ENCODE measurements at places on chromosomes 4 and X. TPM values are rescaled to one million over a fixed set of nuclear protein-coding genes. Genes with fewer than 3 reads are reported as not detected.

The BGN gene
- polyA plus RNA-seq, result 144 TPM

DNA sequence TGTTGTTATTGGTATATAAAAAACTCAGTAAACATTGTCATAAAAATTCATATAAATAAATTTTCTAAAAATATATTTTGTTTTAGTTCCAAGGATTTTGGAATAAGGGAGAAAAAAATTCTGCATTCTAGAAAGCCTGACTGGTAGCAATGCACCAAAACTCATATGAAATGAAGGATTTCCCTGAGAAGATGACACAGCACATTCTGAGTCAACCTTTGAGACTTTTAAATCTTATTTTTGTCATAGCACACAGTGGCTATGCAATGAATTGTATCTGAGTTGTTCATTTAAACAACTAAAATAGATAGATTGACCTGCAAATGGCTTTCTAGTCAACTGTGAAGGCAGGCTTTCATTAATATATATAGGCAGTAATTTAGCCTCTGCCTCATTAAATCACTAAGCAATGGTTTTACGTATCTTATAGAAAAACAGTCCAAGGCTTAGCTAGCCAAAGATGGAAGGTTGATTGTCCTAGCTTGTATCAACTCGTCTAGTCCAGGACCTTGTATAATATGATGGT lies 239.1 kb upstream of the NEIL3 start:
- no peak for DNase-seq

- no peak for DNase-seq
Observed at GRCh38 chr4:1746919-1747602, 25.7 kb downstream of the TACC3 start.

DNA sequence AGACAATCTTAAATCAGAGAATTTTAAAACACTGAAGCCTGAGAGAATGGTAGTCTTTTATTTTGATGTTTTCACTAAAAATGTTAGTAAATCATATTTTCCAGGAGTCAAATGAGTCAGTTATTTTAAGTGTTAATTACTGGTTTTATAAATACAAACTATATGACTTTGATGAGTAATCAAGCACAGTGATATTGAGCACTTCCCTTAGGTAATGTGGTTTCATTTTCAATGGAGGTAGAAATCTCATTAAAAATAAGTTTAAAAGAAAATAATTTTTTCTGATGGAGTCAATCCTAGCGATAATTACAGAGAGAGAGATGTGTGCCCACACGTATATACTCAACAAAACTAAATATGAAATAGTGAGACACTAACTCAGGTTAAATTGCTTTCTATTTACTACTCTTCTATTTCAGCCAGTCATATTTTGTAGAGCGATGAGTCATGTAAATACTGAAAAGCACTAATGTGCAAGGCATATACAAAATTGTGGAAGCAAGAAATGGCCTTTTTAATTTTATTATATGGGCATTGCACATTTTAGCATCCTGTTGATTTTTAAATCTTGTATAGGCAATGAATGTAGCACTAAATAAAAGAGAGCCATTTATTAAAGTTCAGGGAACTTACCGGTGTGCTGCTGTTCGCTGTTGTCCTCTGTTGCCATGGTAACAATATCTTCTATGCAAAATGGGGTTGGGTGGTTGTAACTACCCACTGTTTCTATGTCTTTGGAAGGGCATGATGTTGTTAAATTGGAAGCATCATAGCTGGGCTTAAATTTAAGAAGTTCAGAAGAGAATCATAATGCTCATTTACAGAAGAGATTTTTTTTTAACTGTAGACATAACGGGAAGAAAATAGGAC lies 513.7 kb downstream of the TLL1 start:
- DNase-seq, result no peak

DNA sequence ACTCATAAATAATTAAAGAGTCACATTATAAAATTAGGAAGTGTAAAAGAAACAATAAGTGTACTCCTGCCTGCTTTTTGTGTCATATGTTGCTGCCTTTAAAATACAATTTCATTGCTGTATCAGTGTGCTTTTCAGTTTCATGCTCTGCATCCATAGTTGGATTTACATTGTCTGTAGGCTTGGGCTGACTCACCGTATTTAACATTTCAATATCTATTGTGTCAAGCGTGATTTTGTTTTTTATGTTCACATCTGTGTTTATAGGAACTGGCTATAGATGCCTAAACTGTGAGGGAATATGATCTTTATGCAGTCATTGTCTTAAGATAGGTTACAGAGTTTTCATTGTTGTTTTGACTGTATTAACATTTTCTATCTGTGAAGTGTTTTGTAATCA lies 18.1 kb downstream of the CCSER1 start:
- DNase-seq, result no peak

GRCh38 chrX:39577985-39578869 lies 519.5 kb downstream of the BCOR start:
- DNase-seq, result no peak

DNA sequence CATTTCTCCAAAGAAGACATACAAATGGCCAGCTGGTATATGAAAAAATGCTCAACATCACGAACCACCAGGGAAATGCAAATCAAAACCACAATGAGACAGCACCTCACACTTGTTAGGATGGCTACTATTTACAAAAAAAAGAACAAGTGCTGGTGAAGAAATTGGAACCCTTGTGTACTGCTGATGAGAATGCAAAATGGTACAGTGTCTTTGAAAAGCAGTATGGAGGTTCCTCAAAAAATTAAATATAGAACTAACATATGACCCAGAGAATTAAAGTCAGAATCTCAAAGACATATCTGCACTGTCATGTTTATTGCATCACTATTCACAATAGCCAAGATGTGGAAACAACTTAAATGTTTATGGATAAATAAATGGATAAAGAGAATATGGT lies 20.9 kb downstream of the PAGE4 start:
- DNase-seq, result no peak

GRCh38 chr4:158870626-158871334 lies 102.0 kb downstream of the FNIP2 start:
- no peak for DNase-seq

The KIT gene
- 17.8 TPM for polyA plus RNA-seq

The DACH2 gene
- polyA plus RNA-seq, result 23.8 TPM

- DNase-seq, result no peak
Observed at GRCh38 chrX:73446831-73447230, at the start of gene CDX4. Gene CDX4, plus strand, starts transcription at chrX:73447053. Its CDS starts 201 bp downstream, at chrX:73447254.

The CORIN gene
- 5.1 TPM for polyA plus RNA-seq

GRCh38 chr4:8013976-8014726 lies 74.5 kb upstream of the AFAP1 start:
- no peak for DNase-seq

- DNase-seq, result no peak
Observed at GRCh38 chrX:20529301-20529700, 262.6 kb upstream of the RPS6KA3 start.

GRCh38 chrX:119817130-119817690 lies 25.8 kb upstream of the RPL39 start:
- no peak for DNase-seq

- no peak for DNase-seq
Observed at GRCh38 chr4:17194586-17194985, 296.1 kb upstream of the LDB2 start.

DNA sequence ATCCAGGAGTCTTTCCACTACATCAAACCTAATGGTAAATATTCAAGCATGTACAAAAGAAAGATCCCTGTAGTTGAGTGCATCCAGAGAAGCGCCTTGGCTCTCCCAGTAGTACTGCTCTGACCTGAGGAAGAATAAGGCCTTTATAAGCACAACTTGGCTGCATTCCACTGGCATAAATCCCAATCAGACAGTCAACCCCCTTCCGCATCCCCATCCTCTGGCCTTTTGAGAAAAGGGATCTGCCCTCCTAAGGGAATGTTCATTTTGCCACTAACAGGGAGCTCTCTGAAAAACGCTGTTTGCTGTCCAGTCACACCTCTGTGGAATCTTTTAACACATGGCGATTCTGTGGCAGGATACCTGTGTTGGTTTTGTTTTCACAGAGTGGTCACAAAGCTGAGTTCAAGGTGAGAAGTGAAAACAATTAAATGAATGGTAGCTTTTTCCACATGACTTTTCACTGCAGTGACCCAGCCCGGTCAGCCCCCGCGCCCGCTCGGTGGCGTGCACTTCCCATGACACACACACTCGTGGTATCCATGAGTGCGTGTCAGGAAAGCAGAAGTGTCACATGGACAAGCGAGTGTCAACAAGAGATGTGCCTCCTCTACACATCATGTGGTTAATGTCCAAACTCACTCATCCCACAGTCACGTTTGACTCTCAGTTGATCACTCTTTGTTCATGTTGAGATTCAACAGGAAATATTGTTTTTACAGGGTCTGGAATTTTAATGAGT lies 112.2 kb upstream of the ENPP6 start:
- DNase-seq, result no peak

DNA sequence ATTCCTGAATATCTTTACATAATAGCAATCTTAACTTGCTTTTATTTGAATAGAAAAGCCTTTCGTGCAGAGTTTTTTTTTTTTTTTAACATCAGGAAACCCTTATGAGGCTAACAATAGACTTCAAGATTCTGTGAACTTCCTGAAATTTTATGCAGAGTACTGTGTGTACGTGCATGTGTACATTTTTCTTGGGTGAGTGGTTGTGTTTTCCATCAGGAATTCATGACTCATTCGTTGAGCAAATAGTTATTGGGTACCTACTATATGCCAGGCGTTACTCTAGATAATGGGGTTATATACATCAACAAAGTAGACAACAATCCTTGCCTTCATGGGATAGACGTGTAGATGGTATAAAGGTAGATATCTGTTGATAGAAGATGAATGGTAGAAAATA lies 59.1 kb downstream of the MRPL1 start:
- no peak for DNase-seq

The VCX2 gene
- polyA plus RNA-seq, result not detected

GRCh38 chrX:136390921-136391320 lies 90.2 kb downstream of the ADGRG4 start:
- DNase-seq, result no peak

DNA sequence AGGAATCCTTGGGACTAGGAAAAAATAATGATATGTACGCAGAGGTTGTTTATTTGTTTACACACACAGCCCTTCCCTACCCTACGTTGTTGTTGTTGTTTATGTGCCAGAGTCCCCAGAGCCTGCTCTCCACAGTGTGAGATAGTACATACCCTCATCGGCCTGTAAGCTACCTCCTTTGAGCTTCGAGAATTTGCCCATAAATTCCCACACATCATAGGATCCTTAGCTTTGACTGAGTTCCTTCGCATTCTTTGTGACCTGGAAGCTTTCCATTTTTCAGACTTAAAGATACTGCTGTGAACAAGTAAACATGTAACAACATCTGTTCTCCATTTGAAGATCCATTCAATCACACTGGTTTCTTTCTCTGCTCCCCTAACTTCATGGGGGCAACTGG lies 114.5 kb downstream of the IRF2 start:
- no peak for DNase-seq

The STPG2 gene
- 0.72 TPM for polyA plus RNA-seq

The AR gene
- 3.6 TPM for polyA plus RNA-seq

GRCh38 chr4:144449611-144450010 lies 196.3 kb upstream of the HHIP start:
- no peak for DNase-seq

The TBX22 gene
- polyA plus RNA-seq, result 2.3 TPM

The CHIC1 gene
- 10.0 TPM for polyA plus RNA-seq

GRCh38 chrX:154072192-154072591 lies 25.3 kb downstream of the MECP2 start:
- no peak for DNase-seq

DNA sequence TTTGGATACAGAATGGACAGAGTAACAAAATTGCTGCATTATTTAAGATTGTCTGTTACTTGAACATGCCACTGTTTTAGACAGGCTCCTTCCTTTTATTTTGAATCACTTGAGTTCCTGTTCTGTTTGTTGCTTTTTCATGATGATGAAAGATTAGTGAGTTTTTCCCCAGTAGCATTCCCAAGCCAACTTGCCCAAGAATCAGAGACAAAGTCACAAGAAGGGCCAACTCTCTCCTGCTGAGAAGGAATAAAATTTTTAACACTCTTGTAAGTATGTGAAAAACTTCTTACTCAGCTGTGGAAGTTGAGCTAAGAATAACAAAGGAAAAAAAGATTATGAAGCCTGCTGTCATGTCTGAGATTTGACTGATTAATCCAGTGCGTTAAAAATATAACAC lies 104.2 kb downstream of the KLHL8 start:
- no peak for DNase-seq

The NXT2 gene
- 20.8 TPM for polyA plus RNA-seq

DNA sequence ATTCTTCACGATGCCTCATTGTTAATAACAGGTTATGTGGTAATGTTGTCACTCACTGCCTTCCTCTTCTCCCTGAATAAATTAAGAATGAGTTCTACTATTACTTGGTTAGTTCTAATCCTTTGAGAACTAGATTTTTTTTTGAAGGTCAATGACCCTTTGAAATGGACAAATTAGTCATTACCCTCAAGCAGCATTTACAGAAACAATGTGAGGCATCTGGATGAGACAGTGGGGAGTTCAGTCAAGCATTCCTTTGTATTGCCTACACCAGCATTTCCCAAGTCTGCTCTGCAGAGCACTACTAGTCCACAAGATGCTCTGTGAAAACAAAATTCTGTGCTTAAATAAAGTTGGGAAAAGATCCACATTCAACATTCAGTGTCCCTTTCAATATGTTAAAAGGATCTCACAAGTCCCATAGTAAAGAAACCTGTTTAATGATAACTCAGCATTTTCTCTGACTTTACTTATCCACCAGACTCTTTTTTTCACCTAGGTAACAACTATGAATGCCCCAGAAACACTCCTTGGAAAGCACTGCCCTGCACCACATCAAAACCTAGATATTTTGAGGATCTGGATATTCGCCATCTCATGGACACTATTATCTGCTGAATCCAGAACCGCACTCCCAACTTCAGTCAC lies 60.6 kb downstream of the CHRDL1 start:
- DNase-seq, result no peak

The PAGE2B gene
- not detected for polyA plus RNA-seq

DNA sequence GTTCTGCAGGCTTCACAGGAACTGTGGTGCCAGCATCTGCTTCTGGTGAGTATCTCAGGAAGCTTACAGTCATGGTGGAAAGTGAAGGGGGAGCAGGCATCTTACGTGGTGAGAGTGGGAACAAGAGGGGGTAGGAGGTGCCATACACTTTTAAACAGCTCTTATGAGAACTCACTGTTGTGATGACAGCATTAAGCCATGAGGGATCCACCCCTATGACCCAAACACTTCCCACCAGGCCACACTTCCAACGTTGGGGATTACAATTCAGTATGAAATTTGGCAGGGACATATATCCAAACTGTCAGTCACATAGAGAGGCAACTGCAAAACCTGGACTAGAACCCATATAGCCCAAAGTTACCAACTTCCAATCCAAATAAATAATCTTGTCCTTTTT lies 43.1 kb upstream of the ZCCHC12 start:
- DNase-seq, result no peak
